ENCODE measurements at places on chromosomes 16 and 17.

DNA sequence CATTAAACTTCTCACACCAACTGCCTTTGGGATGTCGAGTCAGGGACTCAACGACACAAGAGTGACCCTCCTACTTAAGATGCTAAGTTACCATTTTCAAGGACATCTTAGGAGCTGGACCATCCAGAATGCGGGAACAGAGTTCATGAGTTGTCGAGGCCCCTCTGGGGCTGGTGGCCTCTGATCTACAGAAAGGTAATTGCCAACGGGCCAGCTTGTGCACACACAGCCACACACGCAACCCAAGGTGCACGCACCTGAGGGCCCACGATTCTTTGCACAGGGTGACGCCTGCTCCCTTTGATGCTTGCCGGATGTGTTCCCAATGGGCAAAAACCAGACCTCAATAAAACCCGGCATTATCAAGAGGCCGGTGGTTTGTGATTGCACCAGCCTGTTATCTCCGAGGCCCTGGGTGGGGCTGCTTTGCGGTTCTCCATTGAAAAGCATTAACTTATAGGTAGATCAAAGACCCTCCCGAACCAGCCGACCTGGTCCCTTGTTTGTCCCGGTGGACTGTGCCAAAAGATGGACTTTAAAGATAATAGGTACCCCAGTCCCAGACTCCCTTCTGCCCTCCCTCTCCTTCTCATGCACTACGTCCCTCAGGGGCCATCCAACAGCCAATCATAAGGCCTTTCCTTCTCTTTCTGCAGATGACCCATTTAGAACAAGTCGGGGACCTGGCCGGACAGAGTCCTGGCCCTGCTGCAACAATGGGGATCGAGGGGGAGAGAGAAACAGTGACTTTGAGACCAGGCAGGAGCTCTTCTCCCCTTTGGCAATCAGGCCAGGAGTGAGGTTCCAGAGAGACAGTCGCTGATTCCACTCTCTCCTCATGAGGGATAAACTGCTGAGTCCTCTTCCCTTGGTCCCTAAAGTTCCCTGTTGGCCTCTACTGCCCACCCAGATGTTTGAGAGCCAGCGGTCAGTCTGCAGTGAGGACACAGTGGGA lies 292.5 kb downstream of the SOX9 start:
- no peak for DNase-seq

- DNase-seq = no peak
Measured at GRCh38 chr17:40598619-40599467, 33.6 kb upstream of the CCR7 start.

DNA sequence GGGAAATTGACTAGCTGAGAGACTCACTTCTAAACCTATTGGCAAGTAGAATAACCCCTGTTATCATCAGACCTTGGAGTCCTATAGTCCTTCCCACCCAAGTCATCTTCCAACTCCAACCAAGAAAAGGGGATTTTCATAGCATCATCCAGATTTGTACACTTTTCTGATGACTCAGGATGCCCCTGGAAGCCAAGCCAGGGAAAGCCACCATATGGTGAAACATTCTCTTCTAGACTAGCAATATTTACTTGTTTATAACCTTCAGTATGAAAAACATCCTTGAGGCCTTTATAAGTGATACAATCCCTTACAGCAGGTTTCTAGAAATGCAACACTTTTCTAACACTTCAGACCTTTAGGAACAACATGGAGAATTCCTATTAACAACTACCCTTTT lies 618.8 kb upstream of the CDH11 start:
- DNase-seq = no peak

DNA sequence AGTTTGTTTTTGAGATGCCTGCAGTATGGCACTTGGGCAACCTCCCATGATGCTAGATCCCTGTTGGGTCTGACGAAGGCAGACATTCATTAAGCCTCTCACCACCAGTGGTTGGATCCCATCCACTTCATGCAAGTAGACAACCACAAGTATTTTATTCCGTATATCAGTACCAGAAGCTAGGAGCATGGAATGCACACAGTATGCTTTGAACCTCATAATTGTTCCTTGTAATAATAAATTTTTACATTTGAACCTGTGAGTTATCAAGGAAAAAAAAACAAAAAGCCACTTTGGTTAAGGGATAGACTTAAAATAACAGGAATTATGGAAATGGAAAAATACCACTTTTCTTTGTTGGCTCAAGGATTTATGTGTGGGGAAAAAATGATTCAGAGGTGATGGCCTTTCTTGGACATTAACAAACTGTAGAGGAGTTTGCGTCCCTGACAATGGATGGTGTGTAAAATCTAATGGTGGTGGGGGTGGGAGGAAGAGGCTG lies 107.1 kb upstream of the KCNJ16 start:
- no peak for DNase-seq

GRCh38 chr17:78897664-78898047 lies 5.3 kb downstream of the CEP295NL start:
- DNase-seq = no peak

GRCh38 chr16:13036600-13036999 lies 135.2 kb downstream of the SHISA9 start:
- no peak for DNase-seq

DNA sequence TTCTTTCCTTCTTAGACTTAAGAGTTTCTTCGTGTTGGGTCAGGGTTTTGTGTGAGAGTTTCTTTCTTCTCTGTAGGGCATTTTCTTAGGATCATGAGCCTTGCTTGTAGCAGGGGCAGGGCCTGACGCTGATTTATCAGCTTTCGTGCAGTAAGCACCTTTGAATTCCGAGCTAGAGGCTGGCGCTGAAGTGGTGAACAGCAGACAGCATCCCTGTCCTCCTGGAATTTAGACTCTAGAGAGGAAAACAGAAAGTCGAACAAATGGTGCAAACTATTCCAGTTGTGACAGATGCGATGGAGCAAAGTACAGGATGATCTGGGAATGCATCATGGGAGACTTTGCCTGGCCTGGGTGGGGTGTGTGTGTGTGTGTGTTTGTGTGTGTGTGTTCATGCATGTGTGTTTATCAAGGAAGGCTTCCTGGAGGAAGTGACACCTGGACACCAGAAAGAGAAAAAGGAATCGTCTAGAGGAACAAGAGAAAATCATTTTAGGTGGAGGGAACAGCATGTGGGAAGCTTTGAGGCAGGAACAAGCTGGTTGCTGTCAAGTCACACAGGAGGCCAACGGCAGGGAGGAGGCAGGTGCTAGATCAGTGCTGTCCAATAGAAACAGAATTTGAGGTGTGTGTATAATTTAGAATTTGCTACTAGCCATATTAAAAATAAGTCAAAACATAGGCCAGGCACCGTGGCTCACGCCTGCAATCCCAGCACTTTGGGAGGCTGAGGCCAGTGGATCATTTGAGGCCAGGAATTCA lies 60.2 kb downstream of the WWP2 start:
- no peak for DNase-seq

DNA sequence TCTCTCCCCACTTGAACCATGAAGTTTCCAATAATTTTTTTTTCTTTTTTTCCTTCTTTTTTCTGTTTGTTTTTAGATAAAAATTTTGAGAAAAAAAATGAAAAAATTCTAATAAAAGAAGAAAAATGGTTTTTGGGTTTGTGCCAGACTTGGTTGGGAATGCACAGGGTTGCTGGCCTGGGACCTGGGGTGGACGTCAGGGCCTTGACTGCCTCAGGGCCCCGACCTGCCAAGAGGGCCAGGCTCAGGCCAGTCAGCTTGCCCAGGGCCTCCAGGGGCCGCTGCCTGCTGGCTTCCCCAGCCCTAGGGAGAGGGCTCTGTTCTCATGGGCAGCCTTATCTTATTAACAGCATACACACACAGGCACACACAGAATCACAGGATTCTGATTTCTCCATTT lies 6.5 kb downstream of the TBX6 start:
- no peak for DNase-seq

DNA sequence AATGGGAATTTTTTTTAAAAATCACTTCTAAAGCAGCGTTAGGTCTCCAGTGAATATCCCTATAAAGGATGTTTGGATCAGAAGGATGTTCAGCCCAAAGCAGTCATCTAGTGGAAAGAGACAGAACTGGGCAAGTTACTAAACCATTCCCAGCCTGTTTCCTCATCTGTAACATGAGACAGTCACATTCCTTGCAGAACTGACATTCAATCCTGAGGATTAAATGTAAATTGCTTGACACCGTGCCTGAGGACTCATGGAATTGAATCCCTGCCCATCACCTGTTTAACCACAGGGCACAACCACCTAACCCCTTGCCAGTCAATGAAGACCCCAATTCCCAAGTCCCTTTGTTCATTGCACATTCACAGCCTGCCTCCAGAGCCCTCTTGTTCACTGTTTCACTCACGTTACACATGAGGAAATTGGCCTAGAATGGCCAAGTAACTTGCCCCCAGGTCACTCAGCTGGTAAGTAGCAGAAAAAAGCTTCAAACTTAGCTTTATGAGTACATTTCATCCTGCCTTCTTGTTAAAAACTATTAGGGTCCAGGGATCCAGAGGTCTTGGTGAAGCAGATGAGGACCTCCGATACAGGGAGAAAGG lies 1.4 kb downstream of the CMTM2 start:
- DNase-seq = no peak

GRCh38 chr17:74513987-74514631 lies 17.2 kb downstream of the CD300LB start:
- peak; percentile 100 for DNase-seq

DNA sequence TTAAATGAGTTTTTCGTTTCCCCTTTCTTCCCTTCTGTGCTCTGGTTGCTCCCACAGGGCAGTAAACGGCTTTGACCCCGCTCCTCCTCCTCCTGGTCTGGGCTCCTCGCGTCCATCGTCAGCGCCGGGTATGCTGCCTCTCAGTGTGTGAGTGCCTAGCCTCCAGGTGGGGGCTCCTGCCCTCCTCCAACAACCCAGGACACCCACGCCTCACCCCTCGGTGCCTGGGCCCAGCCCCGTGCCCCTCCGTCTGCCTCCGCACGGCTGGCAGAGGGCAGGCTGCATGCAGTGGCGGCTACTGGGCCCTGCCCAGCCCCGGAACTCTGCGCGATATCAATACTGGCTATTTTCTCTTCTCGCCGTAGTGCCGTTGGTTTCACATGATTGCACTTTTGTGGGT lies 31.2 kb downstream of the NDEL1 start:
- no peak for DNase-seq

DNA sequence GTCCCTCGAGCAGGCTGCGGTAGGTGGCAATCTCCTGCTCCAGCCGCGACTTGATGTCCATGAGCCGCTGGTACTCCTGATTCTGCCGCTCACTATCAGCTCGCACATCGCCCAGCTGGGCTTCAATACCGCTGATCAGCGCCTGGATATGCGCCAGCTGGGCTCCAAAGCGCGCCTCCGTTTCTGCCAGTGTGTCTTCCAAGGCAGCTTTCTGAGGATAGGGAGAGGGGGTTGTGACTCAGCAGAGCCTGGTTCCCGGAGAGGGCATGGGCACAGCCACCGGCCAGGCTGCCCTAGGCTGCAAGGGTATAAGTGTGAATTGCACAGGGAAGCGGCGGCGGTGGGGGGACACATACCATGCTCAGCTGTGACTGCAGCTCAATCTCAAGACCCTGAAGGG lies 4.3 kb downstream of the KRT19 start:
- peak; percentile 72 for DNase-seq

GRCh38 chr17:34780438-34780837 lies 180.8 kb downstream of the CCT6B start:
- no peak for DNase-seq

DNA sequence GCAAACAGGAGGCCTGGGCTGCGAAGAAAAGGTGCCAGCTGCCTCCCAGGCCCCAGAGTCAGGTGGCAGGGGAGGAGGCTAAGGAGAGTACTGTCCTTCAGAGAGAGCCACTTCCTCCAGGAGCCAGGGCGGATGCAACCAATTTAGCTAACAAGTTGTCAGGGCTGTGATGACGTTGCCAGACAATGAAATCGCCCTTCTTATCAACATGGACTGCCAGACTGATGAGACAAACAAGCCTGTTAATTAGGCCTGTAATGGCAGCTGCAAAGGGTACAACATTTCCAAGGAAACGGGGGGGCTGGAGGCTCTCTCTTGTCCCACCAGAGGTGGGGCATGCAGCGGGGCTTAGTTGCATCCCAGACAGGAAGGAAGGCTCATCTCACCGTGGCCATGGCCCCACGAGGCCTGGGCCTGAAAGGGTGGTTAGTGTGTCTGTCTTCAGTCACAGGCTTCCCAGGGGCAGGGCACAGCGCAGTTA lies 111.8 kb downstream of the SDK2 start:
- peak; percentile 41 for DNase-seq

DNA sequence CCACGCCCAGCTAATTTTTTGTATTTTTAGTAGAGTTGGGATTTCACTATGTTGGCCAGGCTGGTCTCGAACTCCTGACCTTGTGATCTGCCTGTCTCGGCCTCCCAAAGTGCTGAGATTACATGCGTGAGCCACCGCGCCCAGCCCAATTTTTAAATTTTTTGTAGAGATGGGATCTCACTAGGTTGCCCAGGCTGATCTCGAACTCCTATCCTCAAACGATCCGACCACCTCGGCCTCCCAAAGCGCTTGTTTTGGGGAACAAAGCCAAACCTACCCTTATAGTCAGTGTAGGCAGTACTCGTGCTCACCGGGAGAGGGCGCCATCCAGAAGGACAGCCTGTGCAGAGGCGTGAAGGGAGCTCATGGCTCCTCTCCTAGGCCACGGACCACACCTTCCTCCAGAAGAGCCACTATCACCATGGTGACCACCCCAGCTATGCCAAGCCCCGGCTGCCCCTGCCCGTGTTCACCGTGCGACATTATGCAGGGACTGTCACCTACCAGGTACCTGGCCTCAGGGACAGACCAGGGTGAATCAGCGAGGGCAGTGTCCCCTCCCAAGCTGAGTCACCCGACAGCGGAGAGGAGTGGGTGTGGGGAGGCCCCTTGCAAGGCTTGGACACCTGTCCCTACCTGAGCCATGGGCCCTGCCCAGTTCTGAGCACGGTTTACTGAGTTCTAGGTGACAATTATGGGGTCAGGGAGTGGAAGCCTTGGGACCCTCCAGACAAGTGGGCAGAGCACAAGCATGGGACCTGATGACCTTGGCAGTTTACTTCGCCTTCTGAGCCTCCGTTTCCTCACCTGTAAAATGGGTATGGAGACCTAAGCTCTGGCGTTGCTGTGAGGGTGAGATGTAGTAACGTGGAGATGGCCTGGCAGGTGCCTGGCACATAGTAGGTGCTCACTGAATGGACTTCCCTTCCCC lies 13.7 kb downstream of the MYO15B start:
- DNase-seq = peak; percentile 22

- no peak for DNase-seq
Measured at GRCh38 chr17:67500261-67500660, 123.2 kb downstream of the PITPNC1 start.

- DNase-seq = no peak
Measured at GRCh38 chr16:31077592-31078396, 3.6 kb downstream of the ZNF646 start.

- no peak for DNase-seq
Measured at GRCh38 chr16:22635357-22635761, 124.7 kb downstream of the NPIPB5 start.
